NCI-H1930 (cell line): ENCODE measurements at places on chromosomes 2 and 18.

- no peak for DNase-seq
Observed at GRCh38 chr18:6712401-6712800, 17.1 kb upstream of the ARHGAP28 start.

DNA sequence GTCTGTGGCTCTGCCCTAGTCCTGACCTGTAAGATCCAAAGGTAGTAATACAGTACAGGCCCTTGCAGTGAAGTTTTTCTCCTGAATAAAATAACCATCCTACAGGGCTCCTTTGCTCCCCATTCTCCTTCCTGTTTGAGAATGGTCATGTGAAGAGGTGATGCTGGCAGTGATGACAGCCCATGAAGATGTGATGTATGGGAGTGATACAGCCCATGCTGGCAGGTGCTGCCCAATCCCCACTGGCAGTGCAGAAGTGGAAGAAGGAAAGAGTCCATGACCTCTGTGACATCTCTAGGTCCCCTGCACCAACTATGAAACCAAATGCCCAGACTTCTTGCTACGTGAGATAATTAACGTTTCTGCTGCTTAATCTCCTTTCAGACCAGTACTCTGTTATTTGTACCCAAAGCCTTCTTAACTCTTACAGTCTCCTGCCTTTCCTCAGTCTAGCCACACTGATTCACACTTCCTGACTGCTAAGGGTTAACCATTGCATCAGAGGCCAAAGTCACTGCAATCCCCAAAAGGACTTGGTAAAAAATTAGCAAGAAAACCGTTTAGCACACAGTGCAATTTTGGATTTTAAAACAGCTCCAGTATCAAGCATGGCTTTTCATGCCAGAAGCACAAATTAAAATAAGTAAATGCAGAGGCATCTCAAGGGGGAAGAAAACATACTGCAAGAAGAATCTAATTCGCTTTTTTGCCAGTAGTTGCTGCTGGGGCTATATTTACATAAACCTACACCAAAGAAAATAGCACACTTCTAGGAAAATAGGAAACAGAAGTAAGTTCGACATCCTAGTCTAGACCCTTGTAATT lies 98.0 kb downstream of the STK39 start:
- DNase-seq, result no peak

DNA sequence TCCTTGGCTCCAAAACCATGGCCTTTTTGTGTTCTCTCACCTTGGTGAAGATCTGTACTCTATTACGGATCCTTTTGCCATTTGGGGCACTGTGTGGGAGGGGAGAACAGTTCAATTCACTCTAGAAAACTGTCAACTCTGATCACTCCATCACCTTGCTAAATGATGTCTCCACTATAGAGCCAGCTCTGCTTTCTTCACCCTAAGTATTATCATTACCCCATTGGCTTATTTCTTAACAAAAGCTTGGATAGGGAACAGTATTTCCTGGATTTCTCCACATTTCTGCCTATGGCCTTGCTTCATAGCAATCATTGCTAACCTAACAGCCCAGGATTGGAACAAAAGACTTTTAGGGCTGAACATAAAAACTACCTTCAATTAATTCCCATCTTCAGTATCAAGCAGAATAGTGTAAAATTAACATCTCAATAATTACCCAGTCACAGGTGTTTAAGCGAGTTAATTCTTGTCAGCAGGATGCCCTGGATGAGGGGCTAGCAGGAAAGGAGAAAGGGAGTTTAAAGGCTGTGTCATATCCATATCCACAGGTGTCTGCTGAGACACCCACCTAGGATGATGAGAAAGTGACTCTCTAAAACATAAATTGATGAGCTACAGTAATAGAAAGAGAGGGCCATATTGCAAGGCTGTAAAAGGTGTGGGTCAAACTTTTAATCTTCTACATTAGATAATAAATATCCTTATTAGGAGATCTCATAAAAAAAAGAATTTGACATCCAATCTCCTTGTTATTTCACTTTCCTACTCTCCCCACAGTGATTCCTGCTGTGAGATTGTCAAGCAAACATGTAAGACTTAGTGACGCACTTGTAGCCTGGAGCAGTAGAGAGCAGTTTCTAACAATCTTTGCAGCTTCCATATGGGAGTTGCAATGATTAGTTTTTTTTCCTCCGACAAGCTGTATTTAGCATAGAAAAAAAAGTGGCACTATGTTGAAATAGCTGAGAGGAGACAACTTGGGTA lies 589.5 kb upstream of the NXPH2 start:
- no peak for DNase-seq

- DNase-seq, result no peak
Observed at GRCh38 chr2:110677080-110677479, 783 bp downstream of the BUB1 start.

DNA sequence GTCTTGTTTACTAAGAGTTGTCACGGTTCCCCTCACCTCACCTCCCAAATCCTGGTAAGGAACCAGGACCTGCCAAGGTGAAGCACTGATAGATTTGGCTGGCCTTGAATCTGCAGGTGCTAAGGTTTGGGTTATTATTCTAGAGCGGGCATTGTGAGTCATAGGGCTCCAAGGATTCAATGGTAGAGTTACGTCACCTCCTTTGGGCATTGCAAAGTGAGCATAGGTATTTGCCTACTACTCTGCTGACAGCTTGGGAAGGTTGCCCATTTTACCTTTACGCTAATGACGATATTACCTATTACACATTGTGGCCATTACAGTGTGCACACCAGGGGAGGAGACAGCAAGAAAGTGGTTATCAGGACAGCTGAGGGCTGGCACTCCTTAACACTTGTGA lies 59.3 kb downstream of the SETBP1 start:
- no peak for DNase-seq

DNA sequence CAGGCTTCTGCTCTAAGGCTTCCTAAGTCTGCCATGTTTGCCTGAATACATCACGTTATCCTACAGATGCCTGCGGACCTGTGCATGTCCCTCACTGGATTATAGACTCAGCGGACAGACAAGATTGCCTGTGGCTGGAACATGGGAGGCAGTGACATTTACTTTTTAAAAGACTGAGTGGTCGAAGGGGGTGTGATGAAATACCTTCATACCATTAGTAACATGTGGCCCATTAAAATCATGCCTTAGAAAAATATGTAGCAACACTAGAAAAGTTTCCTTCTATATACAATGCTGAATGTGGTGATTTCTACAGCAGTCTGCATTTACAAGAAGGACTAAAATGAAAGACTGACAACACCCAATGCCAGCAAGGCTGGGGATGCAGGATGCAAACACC lies 154.4 kb downstream of the ASB1 start:
- DNase-seq, result no peak

DNA sequence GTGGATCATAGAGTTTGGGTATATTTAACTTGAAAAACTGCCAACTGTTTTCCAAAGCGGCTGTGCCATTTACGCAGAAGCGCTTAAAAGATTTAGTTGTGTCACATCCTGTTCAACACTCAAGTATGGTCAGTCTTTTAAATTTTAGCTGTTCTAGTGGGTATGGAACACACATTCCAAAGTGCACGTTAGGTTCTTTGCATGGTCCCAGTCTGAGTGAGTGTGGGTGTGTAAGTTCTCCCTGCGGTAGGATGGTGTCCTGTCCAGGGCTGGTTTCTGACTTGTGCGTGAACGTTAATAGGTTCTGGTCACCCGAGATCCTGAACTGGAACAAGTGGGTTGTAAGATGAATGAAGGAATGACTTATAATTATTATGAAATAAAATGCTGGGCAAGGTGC lies 28.4 kb upstream of the IL36G start:
- DNase-seq, result no peak

DNA sequence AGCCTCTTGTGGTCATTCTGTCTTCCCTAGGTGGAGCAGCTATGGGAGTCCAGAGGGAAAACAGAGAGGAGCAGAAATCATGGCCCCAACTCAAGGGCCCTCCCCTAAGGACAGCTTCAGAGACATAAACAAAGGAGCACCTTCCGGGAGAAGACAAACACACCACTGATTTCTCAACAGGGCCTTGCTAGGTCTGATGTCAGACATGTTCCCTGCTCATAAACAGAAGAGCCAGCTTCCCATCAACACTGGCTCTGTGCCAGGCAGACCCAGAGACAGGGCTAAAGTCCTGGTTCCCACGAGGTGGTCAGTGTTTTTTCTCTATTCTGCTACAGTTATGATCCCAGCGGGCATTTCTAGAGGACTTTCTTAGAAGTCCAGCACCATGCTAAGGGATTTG lies 19.3 kb downstream of the CXCR2 start:
- DNase-seq, result no peak

DNA sequence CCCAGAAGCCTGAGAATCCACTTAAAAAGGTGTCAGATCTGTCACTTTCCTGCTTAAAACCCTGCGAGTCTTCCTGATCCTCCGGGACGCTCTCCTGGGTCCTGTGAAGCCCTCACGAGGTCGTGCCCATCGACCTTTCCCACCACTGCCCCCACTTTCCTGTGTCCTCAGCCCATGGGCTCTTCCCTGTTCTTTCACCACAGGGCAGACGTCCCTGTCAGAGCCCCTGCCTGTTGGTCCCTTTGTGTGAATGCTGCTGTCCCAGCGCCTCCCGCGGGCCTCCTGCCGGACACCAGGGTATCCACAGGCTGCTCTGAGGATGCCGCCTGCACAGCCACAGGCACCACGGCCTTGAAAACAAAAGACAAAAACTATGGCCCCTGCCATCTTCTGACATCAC lies 125.6 kb downstream of the TMEM18 start:
- DNase-seq, result no peak

GRCh38 chr2:69983392-69983966 lies 22.0 kb upstream of the ASPRV1 start:
- DNase-seq, result no peak

GRCh38 chr2:57973621-57974186 lies 72.9 kb upstream of the VRK2 start:
- DNase-seq, result no peak

DNA sequence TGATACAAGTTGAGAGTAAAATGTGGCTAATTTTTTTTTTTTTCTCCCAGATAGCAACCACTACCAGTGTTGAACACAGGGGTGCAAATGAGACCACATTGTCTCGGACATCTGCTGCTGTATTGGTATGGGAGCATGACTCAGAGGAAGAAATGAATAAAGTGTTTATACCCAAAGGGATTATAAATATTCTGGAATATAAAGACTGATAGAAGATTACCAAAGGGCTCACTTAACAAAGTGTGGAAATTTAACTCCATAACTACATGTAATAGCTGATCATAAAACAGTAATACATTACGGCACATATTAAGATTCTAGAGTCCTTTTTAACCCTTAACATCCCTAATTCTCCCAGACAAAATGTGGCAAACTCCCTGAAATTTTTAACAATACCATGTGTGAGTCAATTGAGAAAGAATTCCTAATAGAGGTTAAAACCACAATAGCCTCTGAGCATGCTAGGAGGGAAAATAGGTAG lies 1023.0 kb upstream of the ACVR2A start:
- no peak for DNase-seq

DNA sequence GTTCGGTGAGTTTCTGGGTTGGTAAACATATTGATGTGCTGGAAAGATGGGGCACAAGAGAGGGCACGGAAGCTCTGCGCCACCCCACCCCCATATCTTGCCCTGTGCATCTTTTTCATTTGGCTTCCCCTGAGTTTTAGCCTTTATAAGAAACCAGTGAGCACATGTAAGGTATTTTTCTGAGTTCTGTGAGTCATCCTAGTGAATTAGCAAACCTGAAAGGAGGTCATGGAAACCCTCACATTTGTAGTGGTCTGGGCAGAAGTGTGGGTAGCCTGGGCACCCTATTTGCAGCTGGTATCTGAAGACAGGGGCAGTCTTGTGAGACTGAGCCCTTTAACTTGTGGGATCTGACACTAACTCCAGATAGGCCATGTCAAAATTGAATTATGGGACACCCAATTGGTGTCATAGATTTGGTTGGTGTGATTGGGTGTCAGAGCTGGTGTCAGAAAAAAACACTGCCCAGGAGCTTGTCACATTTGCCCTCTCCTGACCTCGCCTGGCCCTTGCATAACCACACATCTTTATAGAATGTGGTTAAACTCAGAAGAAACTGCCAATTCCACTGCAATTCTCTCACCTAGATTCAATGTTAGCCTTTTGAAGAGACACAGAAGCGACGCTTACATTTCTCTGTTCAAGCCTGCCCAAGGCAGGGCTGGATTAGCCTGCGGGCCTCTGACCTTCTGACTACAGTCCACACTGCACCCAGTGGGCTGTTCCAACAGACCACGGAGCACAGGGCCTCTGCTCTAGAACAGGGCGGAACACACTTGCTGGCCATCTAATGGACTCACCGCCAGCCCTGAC lies 12.0 kb upstream of the GALM start:
- DNase-seq, result no peak

DNA sequence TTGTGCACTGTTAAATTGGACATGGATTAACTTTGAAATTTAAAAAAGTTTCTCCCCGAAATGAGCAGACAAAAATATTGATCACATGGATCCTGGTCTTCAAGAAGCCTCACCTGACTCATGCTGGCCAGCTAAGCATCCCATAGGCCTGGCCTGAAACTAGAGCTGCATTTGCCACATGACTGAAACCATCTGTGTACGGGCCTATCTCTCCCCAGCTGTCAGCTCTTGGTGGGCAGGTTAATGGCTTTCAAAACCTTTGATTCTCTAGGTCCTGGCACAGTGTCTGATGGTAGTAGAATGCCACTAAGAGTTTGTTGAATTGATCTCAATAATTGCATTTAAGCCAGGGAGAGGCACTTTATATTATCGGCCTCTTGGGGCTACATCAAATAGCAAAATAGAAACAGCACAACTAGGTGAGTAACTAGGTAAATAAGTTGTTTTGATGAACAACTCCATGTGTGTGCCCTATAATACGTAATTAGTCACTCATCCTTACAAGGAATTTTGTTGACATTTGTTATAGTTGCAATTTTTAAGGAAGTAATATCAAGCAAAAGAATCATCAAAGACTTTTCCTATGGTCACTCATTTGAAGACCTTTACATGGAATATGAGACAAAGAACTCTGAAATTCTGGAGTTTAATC lies 251.1 kb downstream of the SP3 start:
- DNase-seq, result no peak

DNA sequence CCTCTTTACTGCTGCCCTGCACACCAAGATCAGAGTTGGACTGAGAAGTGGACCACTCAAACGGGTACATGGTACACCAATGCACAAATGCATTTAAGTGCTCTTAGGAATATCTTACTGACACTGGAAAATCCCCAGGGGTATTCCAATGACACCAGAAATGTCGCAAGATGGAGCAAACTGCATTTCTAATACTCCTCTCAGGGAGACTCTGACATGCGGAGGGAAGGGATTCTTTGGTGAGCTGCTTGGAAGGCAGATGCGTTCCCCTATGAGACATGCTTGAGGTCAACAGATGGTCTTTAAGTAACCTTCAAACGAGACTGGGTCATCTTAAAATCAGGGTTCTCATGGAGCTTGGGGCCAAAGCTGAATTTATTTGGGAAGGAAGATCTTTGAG lies 521.8 kb upstream of the TCF4 start:
- DNase-seq, result no peak

GRCh38 chr2:158717366-158718195 lies 77.5 kb upstream of the DAPL1 start:
- no peak for DNase-seq

DNA sequence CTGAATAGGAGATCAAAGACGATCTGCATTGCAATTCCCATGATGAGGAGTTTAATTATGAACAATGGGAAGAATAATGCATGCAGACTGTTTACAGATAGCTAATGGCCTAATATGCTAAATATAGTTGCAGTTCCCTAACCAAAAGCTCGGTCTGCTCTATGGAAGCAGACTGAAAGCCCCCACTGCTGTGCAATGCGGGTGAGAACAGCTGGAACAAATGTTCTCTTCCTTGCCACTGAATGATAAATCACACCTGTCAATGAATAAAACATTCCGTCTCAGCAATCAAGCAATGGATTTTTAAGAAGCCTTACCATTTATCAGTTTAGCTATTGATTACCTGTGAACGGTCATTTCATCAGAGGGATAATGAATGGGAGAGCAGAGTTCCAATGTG lies 704.5 kb upstream of the RAB6C start:
- DNase-seq, result no peak

GRCh38 chr2:134183679-134184078 lies 70.2 kb upstream of the MGAT5 start:
- no peak for DNase-seq
